HCT116 (cell line): ENCODE measurements at places on chromosomes 7 and 10. TPM values are rescaled to one million over a fixed set of nuclear protein-coding genes. Genes with fewer than 3 reads are reported as not detected.
A peak's percentile ranks its signal among the peaks of the same experiment; 100 is the strongest.

Gene SLC29A4
- 24.5 TPM for total RNA-seq

Gene IKZF1
- total RNA-seq: 0.57 TPM

Gene ZNF365
- total RNA-seq: 1.8 TPM

DNA sequence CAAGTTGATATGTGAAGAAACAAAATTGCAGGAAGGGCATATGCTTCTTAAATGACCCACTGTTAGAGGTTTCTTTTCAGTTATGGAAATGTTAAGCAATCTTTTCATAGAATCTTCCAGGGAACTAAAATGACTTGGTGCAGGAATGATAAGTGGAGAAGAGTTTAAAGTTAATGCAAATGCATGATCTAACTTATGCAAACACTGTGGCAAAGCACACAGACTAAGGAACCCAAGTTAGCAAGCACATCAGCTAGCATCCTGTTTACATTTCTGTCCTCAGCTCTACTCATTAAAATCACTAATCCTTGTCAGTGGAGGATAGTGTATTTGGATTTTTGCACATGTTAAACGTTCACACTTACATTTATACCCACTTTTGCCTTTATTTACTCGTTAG is 9.3 kb downstream of the CLCN1 start:
- H3K4me3 ChIP-seq: no peak overlapping the region
- H3K36me3 ChIP-seq: no peaks in the 10 kb centered on the region
- H3K27me3 ChIP-seq: no peaks in the 10 kb centered on the region
- H3K4me1 ChIP-seq: no peaks in the 10 kb centered on the region
- no peak overlapping the region for H3K27ac ChIP-seq

Gene GPR15LG
- total RNA-seq: not detected

- no peak overlapping the region for H3K27ac ChIP-seq
- H3K4me1 ChIP-seq: peaks cover 9% of the 10 kb centered on the region
- H3K4me3 ChIP-seq: no peak overlapping the region
- no peaks in the 10 kb centered on the region for H3K36me3 ChIP-seq
- no peaks in the 10 kb centered on the region for H3K27me3 ChIP-seq
Observed at GRCh38 chr10:79453392-79453791, 8.0 kb upstream of the ZCCHC24 start.

- H3K27me3 ChIP-seq: no peaks in the 10 kb centered on the region
- DNase-seq: no peak
- H3K27ac ChIP-seq: no peak overlapping the region
- H3K4me3 ChIP-seq: no peak overlapping the region
- no peaks in the 10 kb centered on the region for H3K4me1 ChIP-seq
Observed at GRCh38 chr10:108801775-108802517, 1121.4 kb downstream of the XPNPEP1 start.

DNA sequence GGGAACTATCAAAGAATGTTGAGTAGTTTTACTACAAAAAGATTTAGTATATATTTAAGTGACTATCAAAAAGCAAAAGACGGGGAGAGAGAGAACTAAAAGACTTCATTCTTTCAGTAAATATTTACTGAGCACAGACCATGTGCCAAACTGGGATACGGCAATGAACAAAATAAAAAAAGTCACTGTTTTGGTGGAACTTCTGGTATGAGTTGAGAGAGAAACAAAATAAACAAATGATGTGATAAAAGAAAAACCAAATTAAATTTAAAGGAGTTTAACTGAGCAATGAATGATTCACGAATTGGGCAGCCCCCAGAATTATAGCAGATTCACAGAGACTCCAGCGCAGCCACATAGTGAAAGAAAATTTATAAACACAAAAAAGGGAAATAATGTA is 17.8 kb upstream of the AKAP9 start:
- no peaks in the 10 kb centered on the region for H3K4me1 ChIP-seq
- no peak for DNase-seq
- H3K27ac ChIP-seq: no peak overlapping the region
- no peak overlapping the region for H3K4me3 ChIP-seq

DNA sequence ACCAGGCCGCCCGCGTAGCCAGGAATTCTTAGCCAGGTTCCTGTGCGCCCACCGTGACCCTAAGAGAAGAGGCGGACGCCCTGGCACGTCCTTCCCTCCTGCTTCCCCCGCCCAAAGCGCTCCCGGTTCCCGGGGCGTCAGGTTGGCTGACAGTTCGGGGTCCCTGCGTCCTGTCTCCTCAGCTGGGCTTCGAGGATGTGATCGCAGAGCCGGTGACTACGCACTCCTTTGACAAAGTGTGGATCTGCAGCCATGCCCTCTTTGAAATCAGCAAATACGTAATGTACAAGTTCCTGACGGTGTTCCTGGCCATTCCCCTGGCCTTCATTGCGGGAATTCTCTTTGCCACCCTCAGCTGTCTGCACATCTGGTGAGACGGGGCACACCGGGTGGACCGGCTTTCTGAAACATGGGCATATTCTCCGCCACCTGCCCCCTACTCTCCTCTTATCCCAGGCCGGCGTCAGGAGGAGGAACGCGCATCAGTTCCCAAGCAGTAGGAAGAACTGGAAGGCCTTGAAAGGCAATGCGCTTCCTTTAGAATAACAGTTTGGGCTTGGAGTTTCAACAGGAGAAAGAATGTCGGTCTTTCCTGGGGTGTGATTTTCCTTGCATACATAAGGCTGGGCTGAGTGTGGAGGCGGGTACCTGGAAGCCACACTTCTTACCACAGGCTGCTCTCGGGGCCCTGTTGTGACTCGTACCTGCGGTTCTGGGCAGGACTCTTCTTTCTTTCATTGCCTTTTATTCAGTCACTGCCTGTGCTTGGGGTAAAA is 728 bp downstream of the CAV2 start:
- no peak for DNase-seq
- no peaks in the 10 kb centered on the region for H3K27me3 ChIP-seq
- peaks cover 61% of the 10 kb centered on the region for H3K4me1 ChIP-seq
- H3K36me3 ChIP-seq: no peaks in the 10 kb centered on the region
- H3K4me3 ChIP-seq: peak overlapping the region; percentile 73

DNA sequence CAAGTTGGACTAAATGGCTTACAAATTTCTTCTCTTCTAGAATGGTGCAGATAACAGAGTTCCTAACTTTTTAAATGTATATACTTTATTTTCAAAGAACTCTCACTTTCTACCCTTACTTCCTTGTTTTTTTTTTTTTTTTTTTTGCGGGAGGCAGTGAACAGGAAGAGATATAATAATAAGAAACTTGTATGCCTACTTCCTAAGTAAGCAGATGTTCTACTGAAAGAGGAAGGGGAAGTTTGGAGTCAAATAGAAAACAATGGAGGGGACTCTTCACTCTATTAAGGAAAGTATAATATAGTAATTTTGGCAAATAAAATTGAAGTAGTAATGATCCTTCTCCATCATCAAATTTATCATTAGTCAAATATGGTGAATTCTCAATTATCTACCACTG is 754.0 kb downstream of the KCNMA1 start:
- peaks cover 10% of the 10 kb centered on the region; the same call in 1 of the 2 replicates for H3K27me3 ChIP-seq
- DNase-seq: no peak
- no peaks in the 10 kb centered on the region for H3K36me3 ChIP-seq
- no peaks in the 10 kb centered on the region for H3K4me1 ChIP-seq
- H3K27ac ChIP-seq: no peak overlapping the region
- no peak overlapping the region for H3K4me3 ChIP-seq

- H3K36me3 ChIP-seq: no peaks in the 10 kb centered on the region
- no peak overlapping the region for H3K4me3 ChIP-seq
- no peak for DNase-seq
- peaks cover 6% of the 10 kb centered on the region; the same call in 1 of the 2 replicates for H3K27me3 ChIP-seq
Observed at GRCh38 chr7:47186316-47186715, 395.6 kb downstream of the TNS3 start.

DNA sequence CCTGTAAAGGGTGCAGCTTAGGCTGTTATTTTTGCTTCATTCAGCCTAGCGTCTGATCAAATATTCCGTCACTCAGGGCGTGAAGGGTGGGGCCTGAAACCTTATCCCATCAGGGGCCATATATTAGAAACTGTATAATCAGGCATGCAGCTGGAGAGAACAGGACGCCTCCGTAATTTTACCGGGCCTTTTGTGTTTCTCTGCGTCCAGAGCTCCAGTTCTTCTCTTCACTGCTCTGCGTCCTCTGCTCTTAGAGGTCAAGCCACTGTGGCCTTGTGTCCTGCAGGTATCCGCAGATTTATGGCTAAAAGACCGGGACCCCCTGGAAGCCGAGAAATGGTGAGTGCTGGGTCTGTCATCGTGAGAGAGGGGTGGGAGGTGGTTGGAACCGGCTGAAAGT is at the start of gene ZNF735:
Gene ZNF735, plus strand, starts transcription at position 301 of the 400 bp plus-strand sequence. Its CDS starts 0 bp downstream, at position 301.
- H3K4me1 ChIP-seq: no peaks in the 10 kb centered on the region
- H3K36me3 ChIP-seq: no peaks in the 10 kb centered on the region
- H3K27me3 ChIP-seq: no peaks in the 10 kb centered on the region
- no peak within 1 kb of the TSS for H3K27ac ChIP-seq

Gene LOXL4
- total RNA-seq: 1.3 TPM

- no peak overlapping the region for H3K27ac ChIP-seq
- DNase-seq: no peak
- H3K36me3 ChIP-seq: no peaks in the 10 kb centered on the region
- no peaks in the 10 kb centered on the region for H3K27me3 ChIP-seq
- no peak overlapping the region for H3K4me3 ChIP-seq
Observed at GRCh38 chr10:124595143-124595883, 133.7 kb downstream of the LHPP start.

GRCh38 chr7:63080831-63081230 is 917.8 kb upstream of the ZNF722 start:
- H3K4me3 ChIP-seq: no peak overlapping the region
- no peaks in the 10 kb centered on the region for H3K27me3 ChIP-seq
- DNase-seq: no peak
- H3K27ac ChIP-seq: no peak overlapping the region
- H3K36me3 ChIP-seq: no peaks in the 10 kb centered on the region

Gene SPDYE2
- total RNA-seq: not detected

GRCh38 chr10:72694476-72695369 is 2.8 kb downstream of the MCU start:
- peaks cover 18% of the 10 kb centered on the region for H3K4me1 ChIP-seq
- DNase-seq: no peak

DNA sequence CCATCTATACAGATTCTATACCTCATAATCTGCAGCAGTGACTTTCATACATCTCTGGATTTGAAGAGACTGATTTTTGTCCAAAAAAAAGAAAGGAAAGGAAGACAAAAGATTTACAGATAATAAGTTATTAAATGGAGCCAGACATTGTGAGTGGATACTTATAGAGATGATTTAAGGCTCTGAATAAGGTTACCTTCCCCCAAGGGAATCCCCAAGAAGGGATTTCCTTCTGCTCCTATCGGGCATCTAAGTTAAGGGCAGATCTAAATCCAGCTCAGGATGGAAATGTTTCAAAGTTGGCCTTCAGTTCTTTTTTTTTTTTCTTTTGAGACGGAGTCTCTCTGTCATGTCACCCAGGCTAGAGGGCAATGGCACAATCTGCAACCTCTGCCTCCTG is 97.6 kb downstream of the ST8SIA6 start:
- H3K27me3 ChIP-seq: no peaks in the 10 kb centered on the region
- no peak overlapping the region for H3K4me3 ChIP-seq
- H3K4me1 ChIP-seq: peaks cover 60% of the 10 kb centered on the region
- no peaks in the 10 kb centered on the region for H3K36me3 ChIP-seq

- H3K4me1 ChIP-seq: no peaks in the 10 kb centered on the region
- DNase-seq: no peak
- H3K36me3 ChIP-seq: no peaks in the 10 kb centered on the region
- H3K4me3 ChIP-seq: no peak overlapping the region
- no peak overlapping the region for H3K27ac ChIP-seq
Observed at GRCh38 chr7:33706771-33707200, 198.6 kb upstream of the BMPER start.

Gene HOXA5
- total RNA-seq: 6.7 TPM

DNA sequence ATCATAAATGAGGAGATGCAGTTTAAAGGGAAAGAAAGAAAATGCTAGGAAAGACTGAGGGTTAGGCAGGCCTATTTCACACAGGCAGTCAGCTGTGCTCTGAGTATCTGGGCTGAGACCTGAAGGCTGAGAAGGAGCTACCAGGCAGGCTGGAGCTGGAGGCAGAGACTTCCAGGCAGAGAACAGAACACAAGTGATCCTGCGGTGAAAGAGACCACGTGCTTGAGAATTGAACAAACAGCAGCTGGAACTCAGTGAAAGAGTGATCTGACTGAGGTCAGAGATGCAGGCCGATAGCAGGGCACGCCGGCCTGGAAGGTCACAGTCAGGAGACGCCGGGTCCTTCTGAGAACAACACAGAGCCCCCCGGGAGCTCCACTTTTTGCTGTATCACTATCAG is 147.8 kb downstream of the ADAM12 start:
- no peak for DNase-seq
- no peaks in the 10 kb centered on the region for H3K4me1 ChIP-seq
- H3K27ac ChIP-seq: no peak overlapping the region
- no peaks in the 10 kb centered on the region for H3K36me3 ChIP-seq

- H3K4me3 ChIP-seq: no peak overlapping the region
- no peaks in the 10 kb centered on the region for H3K36me3 ChIP-seq
- H3K4me1 ChIP-seq: no peaks in the 10 kb centered on the region
Observed at GRCh38 chr10:110109511-110109910, 97.9 kb upstream of the MXI1 start.

DNA sequence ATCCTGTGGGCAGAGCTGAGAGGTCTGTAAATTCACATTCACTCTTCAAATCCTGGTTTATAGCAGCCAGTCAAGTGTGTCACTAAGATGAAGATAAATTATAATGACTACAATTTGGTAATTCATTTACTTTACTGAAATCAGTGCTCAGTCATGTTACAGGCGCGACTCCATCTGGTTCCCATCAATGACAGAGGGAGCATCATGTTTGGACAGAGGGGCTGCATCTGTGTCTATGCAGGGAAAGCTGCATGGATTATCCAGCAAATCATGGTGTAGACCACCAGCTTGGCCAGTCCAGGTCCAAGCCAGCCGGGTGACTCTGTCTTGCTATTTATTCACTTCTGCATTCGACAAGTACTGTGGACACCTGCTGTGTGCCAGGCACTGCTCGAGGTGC is 214.1 kb upstream of the ZNF32 start:
- H3K4me1 ChIP-seq: no peaks in the 10 kb centered on the region
- no peaks in the 10 kb centered on the region for H3K36me3 ChIP-seq
- no peak for DNase-seq
- no peak overlapping the region for H3K4me3 ChIP-seq
- H3K27me3 ChIP-seq: peaks cover 23% of the 10 kb centered on the region
- no peak overlapping the region for H3K27ac ChIP-seq

Gene SLC18A2
- not detected for total RNA-seq

DNA sequence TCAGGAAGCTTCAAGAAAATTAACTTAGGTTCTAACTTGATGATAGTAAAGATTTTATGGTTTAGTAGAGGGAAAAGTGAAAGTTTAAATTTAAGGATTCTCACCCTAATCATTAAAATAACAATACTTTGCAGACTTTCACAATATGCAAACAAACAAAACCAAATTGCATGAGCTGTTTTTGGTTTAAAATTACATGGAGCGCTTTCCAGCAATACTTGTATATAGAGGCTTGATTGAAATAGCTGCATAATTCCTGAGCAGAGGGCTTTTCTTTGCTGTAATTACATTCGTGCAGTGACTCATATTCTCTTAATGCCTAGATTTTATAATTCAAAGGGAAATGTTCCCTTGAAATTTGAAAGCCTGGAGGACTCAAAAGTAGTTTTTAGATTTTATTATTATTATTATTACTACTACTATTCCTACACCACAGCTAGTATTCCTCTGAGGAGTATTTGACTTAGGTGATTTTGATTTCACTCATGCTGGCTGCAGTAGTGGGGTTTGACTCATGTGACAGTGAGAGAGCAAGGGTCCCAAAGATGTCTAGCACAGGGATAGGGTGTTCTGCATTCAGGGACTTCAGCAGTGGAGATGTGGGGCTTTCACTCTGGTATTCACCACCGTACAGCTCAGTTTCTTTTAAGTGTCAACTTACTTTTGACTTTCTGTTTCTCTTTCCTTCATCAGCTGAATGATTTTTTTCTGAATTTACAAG is 138.1 kb downstream of the ADAM22 start:
- no peaks in the 10 kb centered on the region for H3K4me1 ChIP-seq
- no peaks in the 10 kb centered on the region for H3K36me3 ChIP-seq
- DNase-seq: no peak

- no peak for DNase-seq
- H3K4me1 ChIP-seq: no peaks in the 10 kb centered on the region
- no peak overlapping the region for H3K27ac ChIP-seq
- peaks cover 48% of the 10 kb centered on the region for H3K27me3 ChIP-seq
Observed at GRCh38 chr10:77011874-77012811, 625.5 kb downstream of the KCNMA1 start.
